T-helper 2 cell treated with Interferon-gamma antibody and Interleukin-4, amounts not matched to agents 5 μg/mL and 100 μg/mL, for 36 hours (primary cell): ENCODE measurements at places on chromosomes 6 and 20.

GRCh38 chr6:37487591-37488380 is 11.9 kb downstream of the CCDC167 start:
- no peak for DNase-seq

GRCh38 chr20:14710951-14711350 is 373.5 kb upstream of the FLRT3 start:
- no peak for DNase-seq

- no peak for DNase-seq
These were observed 123.5 kb downstream of the ADGRB3 start for GRCh38 chr6:68758559-68758958.

DNA sequence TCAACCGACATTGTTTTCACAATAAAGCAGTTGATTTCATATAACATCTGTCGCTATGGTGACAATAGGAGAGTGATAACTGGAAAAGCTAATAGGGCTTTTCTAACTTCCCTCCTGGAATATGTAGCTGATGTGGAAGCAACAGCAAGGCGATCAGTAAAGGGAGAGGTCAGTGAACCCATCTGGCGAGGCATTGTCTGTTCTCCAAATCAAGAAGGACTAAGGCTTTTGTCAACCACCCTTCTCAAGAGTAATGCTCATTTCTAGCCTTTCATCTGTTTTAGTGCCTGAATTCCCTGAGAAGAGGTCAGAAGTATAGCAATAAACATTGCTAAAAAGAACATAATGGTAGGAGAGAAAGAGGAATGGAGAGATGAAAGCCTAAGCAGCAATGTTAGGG is 201.3 kb downstream of the AKAP7 start:
- DNase-seq, result no peak

GRCh38 chr20:56187534-56188165 is 60.9 kb upstream of the MC3R start:
- no peak for DNase-seq
